Smooth muscle cell of the umbilical artery (primary cell): ENCODE measurements at places on chromosomes 4 and X. TPM values are rescaled to one million over a fixed set of nuclear protein-coding genes. Genes with fewer than 3 reads are reported as not detected.

The REELD1 gene
- total RNA-seq: not detected in 2 replicates

The MSX1 gene
- total RNA-seq: 5.3 and 9.0 TPM in 2 replicates

The PARM1 gene
- 0.23 and 0.89 TPM in 2 replicates for total RNA-seq

The FGFR3 gene
- 0.59 and 1.3 TPM in 2 replicates for total RNA-seq

The CDX4 gene
- total RNA-seq: not detected in 2 replicates

The PDLIM5 gene
- total RNA-seq: 139 and 163 TPM in 2 replicates

The GRIA3 gene
- total RNA-seq: 25.1 and 25.8 TPM in 2 replicates

The ABLIM2 gene
- 0.09 TPM in 1 of 2 replicates, not detected in the other for total RNA-seq

The VEGFD gene
- 0.09 and 0.30 TPM in 2 replicates for total RNA-seq

The PAGE1 gene
- not detected in 2 replicates for total RNA-seq

The CAMK2D gene
- 46.6 and 92.7 TPM in 2 replicates for total RNA-seq

The KLHL34 gene
- total RNA-seq: not detected in 2 replicates

The NALF2 gene
- total RNA-seq: not detected in 2 replicates

The CLNK gene
- total RNA-seq: not detected in 2 replicates

The PRDM5 gene
- total RNA-seq: 12.2 and 22.0 TPM in 2 replicates

The NUDT11 gene
- total RNA-seq: 8.0 and 10.7 TPM in 2 replicates

The PHEX gene
- under 0.01 and 0.37 TPM in 2 replicates for total RNA-seq

The PTCHD1 gene
- total RNA-seq: not detected in 2 replicates

The TXK gene
- total RNA-seq: 0.59 and 0.60 TPM in 2 replicates

The SOD3 gene
- total RNA-seq: 7.8 and 16.9 TPM in 2 replicates

The NLGN4X gene
- total RNA-seq: not detected in 2 replicates

The CXCL10 gene
- not detected in 2 replicates for total RNA-seq

The DRP2 gene
- 2.4 and 2.6 TPM in 2 replicates for total RNA-seq

The UGT8 gene
- total RNA-seq: 0.05 TPM in 1 of 2 replicates, not detected in the other

The ARHGAP36 gene
- total RNA-seq: not detected in 2 replicates

The PNMA6E gene
- not detected in 2 replicates for total RNA-seq

The DUSP9 gene
- not detected in 2 replicates for total RNA-seq

The SLC25A53 gene
- 9.1 and 9.8 TPM in 2 replicates for total RNA-seq

The STATH gene
- not detected in 2 replicates for total RNA-seq

The FGFBP2 gene
- not detected in 2 replicates for total RNA-seq

The RAB41 gene
- total RNA-seq: not detected in 2 replicates

The FAM9A gene
- total RNA-seq: not detected in 2 replicates

The FGA gene
- not detected in 2 replicates for total RNA-seq

The PPP2R2C gene
- total RNA-seq: 0.18 TPM in 1 of 2 replicates, not detected in the other

The PIR gene
- 9.5 and 13.7 TPM in 2 replicates for total RNA-seq

The PRR32 gene
- not detected in 2 replicates for total RNA-seq

The UGT2A1 gene
- total RNA-seq: not detected in 2 replicates

The DCAF4L1 gene
- total RNA-seq: under 0.01 and 0.23 TPM in 2 replicates

The ETNPPL gene
- total RNA-seq: not detected in 2 replicates

The MAGEA2B gene
- not detected in 2 replicates for total RNA-seq
